ENCODE measurements at places on chromosomes 4 and X.

DNA sequence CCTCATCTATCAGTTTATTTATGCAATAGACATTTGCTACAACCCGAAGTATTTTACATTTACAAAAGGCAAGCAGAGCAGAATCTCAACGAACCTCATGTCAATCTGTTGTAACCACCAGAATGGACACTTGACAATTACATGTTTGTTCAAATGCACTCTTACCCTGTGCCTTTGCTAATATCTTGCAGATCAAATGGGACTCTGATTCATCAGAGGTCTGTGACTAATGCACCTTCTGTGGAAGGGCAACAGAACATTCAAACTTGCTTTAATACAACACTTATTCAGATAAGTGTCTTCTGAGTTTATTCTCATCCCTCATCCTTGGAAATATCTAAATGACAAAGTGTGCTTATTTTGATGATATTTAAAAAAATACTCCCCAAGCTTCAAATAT lies 644.7 kb upstream of the PCDH10 start:
- DNase-seq, result no peak

- no peak for DNase-seq
Measured at GRCh38 chrX:3514996-3515395, 168.5 kb upstream of the MXRA5 start.

DNA sequence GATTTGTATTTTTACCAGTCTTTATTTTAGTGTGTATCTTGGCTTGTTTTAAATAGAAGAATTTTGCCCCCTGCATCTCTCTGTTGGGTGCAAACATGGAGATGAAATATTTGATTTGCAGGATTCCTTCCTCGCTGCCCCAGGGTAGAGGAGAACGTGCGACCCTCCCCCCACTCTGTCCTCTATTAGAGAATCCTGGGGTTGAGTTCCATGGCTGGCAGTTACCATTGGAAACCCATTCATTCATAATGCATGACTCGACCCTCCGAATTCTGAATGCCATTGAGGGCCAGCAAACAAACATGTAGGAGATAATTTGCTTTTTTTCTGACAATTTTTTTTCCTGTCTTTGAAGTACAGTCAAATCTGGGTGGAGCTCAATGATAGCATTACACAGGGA lies 53.7 kb downstream of the TRIM2 start:
- no peak for DNase-seq

- no peak for DNase-seq
Measured at GRCh38 chr4:68410643-68411042, 36.6 kb upstream of the TMPRSS11E start.

DNA sequence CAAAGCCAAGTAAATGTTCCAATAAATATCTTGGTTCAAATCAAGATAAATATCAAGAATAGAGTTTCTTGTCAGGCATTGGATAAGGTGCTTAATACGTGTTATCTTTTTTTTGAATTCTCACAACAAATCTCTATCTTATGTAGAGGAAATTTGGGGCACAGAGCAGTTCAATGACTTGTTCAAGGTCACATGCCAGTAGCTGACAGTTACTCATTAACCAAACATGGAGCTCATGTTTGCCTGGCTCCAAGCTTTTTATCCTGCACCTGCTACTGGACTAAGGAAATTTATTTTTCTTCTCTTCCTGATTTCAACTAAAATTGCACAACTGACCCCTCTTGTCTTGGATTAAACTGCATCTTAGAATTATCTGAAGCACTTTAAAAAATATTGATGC lies 76.3 kb downstream of the ATP10D start:
- DNase-seq, result no peak

- no peak for DNase-seq
Measured at GRCh38 chrX:19907794-19908193, 20.4 kb upstream of the SH3KBP1 start.

Data from right kidney (tissue), 9 donors.